C1 segment of cervical spinal cord (tissue), 14 donors: ENCODE measurements at places on chromosomes 6 and 20.

DNA sequence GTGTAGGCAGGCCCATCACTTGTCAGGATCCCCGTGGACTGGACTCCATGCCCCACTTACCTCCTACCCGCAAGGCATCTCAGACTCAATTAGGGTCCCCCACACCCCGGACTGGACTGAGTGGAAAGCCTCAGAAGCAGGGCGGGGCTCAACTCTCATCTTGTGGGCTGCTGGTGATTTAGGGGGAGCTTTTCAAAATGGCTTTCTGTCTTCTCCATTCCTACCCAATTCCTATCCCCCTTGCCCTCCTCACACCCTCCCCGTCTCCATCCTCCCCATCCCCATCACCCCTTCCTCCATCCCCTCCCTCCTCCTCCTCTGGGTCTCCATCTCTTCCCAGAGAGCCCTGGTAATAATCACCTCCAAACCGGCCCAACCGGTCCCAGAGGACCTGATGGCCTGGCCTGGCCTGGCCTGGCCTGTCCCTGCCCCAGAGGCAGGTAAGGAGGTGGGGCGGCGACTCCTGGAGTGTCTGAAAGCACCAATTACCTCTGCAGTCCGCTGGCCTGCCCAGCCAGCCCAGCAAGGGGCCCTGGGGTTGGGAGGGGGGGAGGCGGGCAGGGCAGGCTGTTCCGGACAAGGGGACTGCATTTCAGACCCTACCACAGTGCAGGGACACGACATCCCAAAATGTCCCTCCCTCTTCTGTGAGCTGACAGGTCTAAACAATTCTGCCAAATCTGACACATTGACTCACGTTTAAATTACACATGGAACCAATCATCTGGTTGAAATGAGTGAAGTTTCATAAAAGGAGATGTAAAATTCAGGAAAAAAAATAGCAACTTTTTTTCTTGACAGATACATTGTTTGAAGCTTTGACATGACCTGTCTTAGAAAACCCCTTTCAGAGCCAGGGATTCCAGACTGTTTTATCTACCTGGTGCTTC lies 24.8 kb downstream of the MAFB start:
- no peak for DNase-seq

GRCh38 chr6:150245148-150245935 lies 102.5 kb downstream of the PPP1R14C start:
- DNase-seq, result no peak

- DNase-seq, result no peak
These were observed 214.9 kb downstream of the LY86 start for GRCh38 chr6:6803180-6803977.

- no peak for DNase-seq
These were observed 212.0 kb upstream of the JARID2 start for GRCh38 chr6:15033850-15034203.

GRCh38 chr20:34506480-34506879 lies 9.7 kb upstream of the DYNLRB1 start:
- no peak for DNase-seq

GRCh38 chr6:106788761-106789160 lies 159.4 kb downstream of the QRSL1 start:
- DNase-seq, result no peak

DNA sequence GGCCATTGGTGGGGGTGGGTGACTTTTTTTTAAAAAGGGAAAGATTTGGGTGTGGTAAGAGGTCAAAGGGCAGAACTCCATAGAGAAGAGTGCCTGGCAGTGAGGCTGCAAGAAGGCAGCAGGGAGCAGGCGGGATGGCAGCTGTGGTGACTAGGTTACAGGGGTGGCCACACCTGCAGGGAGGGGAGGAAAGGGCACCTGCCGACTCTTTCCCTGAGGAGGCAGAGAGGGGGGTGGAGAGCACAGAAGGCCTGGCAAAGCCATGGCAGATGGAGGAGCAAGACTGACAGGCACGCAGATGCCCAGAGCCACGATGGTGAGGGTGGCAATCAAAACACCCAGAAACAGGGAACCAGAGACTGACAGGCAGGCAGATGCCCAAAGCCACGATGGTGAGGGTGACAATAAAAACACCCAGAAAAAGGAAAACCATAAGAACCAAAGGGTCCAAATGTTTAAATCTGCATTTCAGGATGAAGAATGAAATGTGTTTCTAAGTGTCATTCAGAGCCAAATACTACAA lies 19.3 kb downstream of the CST7 start:
- no peak for DNase-seq

DNA sequence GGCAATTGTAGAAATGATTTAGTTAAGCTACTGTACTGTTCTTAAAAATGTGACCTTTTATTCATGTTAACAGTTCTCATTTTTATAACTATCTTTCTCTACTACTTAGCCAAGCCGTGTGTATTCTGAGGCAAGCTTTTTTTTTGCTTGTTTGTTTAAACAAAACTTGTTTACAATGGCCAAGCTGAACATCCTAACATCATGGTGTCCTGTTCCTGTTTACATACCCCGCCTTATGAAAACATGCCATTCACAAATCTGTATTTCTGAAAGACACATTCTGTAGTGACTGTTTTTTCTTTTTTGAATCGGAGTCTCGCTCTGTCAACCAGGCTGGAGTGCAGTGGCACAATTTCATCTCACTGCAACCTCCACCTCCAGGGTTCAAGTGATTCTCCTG lies 140.9 kb downstream of the NCOA3 start:
- no peak for DNase-seq

- DNase-seq, result no peak
These were observed 17.3 kb downstream of the PLN start for GRCh38 chr6:118565311-118565960.

GRCh38 chr20:40314278-40314677 lies 374.8 kb downstream of the MAFB start:
- no peak for DNase-seq

GRCh38 chr6:45072016-45072415 lies 256.1 kb upstream of the RUNX2 start:
- no peak for DNase-seq

DNA sequence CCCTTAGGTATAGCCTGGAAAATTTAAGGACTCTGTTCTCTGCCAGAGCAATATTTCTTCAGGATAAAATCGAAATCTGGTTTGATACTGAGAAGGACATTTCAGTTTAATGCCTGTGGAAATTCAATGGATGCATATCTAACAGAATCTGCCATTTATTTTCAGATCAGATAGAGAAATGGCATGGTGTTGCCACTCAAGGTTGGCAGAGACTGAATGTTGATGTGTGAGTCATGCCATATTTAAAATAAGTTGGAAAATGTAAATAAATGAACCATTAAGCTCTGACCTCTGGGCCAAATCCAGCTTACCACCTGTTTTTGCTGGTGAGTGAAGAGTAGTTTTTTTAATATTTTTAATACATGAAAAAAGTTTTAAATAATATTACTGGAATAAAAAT lies 594.6 kb downstream of the DOK5 start:
- no peak for DNase-seq

GRCh38 chr6:109304284-109305015 lies 77.8 kb downstream of the CD164 start:
- no peak for DNase-seq

GRCh38 chr6:36999751-37000125 lies 5.7 kb upstream of the FGD2 start:
- DNase-seq, result no peak

- no peak for DNase-seq
These were observed 31.0 kb upstream of the PCMTD2 start for GRCh38 chr20:64224351-64225170.

DNA sequence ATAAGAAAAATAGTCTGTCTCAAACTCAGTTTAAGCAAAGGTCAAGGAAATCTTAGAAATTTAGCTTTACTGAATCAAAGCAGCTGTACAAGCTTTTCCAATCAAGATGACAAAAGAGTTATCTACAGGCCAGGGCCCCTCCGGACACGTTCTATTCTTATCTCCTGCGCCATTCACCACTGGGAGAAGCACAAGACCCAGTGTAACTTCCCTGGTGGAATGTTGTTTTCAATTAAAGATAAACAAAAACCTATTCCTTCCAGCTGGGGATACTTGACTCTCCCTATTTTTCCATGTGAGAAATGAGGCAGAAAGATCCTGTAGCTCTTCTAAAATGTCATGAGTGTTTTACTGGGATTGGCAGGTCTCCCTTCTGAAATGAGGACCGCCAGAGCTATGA lies 123.3 kb downstream of the TBX18 start:
- no peak for DNase-seq

GRCh38 chr6:50539447-50539846 lies 173.9 kb upstream of the TFAP2D start:
- DNase-seq, result no peak

DNA sequence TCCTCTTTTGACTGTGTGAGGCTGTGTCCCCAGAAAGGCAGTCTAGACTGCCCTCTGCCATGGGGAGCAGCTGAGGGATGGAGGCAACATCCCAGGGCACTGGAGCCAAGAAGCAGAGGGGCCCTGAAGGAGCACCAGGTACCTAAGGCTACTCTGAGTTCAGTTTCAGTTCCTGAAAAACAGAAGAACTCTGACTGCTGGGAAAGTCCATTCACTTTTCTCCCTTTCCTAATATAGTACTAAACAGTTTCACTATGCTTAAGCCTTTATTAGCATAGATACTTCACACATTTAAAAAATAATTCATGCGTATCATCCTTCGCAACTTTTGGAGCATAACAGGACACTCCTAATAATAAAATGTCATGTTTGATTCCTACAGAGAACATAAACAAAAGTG lies 130.0 kb downstream of the FOXC1 start:
- DNase-seq, result no peak

DNA sequence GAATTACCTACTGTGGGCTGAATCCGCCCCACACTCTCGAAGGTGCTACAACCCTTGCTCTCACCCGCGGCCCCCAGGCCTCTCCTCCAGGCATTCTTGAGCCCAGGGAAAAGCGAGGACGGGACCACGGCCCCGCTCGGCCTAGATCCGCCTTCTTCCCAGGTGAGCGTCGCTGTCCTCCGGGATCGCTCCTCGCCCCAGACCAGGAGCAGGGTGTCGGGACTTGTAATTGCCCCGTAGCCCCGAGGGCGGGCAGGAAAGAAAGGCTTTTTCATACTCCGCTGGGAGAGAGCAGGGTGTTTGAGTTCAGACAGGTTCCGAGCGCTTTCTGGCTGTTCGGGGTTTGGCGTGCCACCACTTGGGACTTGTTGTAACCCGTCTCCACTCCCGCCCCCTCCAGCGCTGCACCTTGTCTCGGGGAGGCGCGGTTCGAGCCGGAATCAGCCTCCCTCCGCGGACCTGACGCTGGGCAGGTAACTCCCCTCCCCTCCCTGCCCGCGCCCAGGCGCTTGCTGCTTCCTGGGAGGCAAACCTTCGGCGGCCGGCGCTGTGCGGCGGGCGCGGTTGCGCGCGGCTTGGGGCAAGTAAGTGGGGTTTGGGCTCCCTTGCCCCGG lies at the start of gene FAM83B:
TSS of gene FAM83B (plus strand) at position 529 of the 614 bp plus-strand sequence. CDS start 23,476 bp downstream, outside the sequence.
- no peak for DNase-seq

DNA sequence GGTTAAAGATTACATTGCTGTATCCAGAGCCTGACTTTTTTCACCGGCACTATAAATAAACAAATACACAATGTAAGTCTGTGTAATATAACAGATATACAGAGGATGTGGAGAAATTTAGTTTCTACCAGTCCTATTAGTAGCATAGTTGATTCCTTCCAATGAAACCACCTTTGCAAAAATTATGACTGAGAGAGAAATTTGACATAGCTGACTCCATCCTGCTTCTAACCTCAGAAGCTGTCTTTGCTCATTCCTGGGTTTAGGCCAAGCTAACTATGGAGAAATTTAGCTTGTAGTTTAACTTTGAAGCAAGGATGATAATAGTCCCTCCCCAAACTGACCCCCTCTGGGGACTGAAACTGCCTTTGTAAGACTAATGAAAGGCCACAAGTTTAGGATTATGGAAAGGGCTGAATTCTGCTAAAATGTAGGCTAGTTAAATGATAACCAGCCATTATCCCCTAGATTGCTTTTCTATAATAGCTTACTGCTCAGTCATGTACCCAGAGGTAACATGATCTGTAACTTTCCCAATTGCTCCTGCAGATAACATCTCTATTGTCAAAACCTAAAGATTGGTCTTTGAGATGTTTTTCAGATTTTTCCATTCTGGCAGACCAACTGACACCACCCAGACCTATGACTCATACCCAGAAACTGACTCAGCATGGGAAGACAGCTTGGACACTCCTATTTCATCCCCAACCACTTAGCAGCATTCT lies 172.8 kb upstream of the ARG1 start:
- DNase-seq, result no peak

DNA sequence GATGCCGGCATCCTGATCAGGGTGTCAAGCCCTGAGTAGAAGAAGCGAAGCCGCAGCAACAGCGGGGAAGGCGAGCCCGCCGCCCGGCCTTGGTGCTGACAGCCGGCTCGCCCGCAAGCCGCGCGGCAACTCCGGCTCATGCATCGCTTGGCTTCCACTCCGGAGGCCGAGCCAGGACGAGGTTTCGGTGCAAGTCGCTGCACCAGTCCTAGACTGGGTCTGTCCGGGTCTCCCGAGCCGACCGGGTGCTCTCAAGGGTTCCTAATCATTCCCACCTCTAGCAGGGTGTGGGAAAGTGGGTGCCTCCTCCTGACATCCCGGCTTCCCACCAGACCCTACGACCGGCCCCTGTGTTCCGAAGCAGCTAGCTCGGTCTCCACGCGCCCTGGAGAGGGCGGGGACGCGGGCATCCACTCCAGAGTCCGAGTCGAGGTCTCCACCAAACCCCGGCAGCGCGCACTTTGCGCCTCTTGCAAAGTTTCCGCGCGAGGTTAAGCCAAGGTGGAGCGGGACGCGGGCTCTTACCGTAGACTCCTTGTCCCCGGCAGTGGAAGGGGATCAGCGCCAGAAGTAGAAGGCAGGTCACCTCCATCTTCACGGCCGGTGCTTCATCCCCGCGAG lies 1.4 kb downstream of the MDGA1 start:
- DNase-seq, result peak; percentile 48

DNA sequence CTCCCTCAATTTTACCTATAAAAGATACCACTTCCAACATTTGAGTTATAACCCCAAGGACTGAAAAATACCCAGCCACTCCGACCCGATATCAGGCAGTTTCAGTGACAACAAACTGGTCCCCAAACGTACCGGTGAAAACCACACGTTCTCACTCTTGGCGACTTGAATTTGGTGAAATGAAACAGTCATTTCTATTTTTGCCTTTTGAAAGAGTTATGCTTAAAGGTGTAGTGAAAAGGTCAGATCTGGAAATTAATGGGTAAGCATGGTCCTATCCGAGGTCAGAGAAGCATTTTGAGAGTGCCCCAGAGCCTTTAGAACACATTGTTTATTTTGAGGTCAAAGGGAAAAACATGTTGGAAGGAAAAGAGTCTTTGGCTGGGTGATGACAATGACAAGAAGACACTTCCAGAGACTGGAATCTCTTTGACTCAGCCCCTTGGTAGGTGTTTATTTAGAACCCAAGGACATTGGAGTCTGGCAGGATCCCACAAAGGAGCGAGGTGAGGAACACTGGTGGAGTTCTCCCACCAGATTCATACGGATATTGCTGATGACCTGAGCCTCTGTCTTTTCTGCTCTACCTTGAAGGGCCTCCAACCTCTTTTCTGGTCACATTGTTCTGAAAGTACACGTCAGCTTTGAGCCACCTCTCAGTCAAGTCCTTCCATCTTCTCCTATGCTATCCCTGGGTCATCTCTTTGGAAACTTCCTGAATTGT lies 235.0 kb downstream of the GMPR start:
- DNase-seq, result no peak

GRCh38 chr6:90765491-90765890 lies 178.6 kb upstream of the MAP3K7 start:
- no peak for DNase-seq

- DNase-seq, result no peak
These were observed 3.0 kb upstream of the GUCA1B start for GRCh38 chr6:42197555-42198362.
